ENCODE measurements at places on chromosomes 3 and 15. TPM values are rescaled to one million over a fixed set of nuclear protein-coding genes. Genes with fewer than 3 reads are reported as not detected.

Gene DPPA2
- polyA plus RNA-seq: not detected

Gene SCAANT1
- not detected for polyA plus RNA-seq

Gene HRG
- polyA plus RNA-seq: not detected

Gene LRRIQ4
- polyA plus RNA-seq: not detected

Gene MRPS25
- polyA plus RNA-seq: 67.6 TPM

Gene XYLB
- not detected for polyA plus RNA-seq
